ENCODE measurements at places on chromosomes 11 and 22.

- DNase-seq: no peak
Measured at GRCh38 chr22:47376901-47377505, 614.6 kb downstream of the TBC1D22A start.

DNA sequence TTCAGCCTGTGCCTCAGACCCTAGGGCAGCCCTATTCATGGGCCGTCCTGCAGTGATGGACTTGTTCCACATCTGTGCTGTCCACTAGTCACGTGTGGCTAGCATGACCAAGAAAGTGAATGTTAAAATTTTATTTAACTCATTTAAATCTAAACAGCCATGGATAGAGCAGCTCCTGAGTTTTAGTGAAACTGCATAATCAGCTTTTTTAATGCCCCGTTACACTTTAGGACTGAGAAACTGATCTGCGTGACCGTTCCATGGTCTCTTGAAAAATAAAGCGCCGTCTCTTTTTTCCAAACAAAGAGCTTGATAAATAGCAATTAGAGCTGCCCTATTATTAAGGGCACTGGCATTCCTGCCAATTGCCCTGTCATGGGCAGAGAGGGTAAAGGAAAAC is 76.5 kb upstream of the SNX19 start:
- DNase-seq: no peak

DNA sequence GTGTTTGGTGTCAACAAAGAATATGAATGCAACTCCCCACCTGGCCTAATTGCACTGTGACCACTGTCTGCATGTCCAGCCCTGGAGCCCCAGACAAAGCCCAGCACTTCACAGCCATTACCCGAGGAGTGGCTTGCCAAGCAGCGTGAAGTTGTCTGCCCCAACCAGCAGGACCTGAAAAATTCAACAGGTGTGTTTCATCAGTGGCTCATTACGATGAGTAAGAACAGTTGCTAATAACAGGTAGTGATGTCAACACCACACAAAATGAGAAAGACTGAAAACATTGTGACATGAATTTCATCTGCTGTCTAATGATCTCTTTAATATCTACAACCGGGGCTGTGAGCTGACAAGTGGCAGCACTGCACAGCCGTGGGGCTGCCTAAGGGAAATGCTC is 10.3 kb downstream of the MRPL21 start:
- no peak for DNase-seq

- no peak for DNase-seq
Measured at GRCh38 chr11:68924073-68924925, 20.6 kb downstream of the IGHMBP2 start.

- DNase-seq: no peak
Measured at GRCh38 chr22:46545086-46545792, 7.8 kb upstream of the CELSR1 start.

Data from urinary bladder (tissue), 4 donors.